ENCODE measurements at places on chromosomes 13 and 19.

DNA sequence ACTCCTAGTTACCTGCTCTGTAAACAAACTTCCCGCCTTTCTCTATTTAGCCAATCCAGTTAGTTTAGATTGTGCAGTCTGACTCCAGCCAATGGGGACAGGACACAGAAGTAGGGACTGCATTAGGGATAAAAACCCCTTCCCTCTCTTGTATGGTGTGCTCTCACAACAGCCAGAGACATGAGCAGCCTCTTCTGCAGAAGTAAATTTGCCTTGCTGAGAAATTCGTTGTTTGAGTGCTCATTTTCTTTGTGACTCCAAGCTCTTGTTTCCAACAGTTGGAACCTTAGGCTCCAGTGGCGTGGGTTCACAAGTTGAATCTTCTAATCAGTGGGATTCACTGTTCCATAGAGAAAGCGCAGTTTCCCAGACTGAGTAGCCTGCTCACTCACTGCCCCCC, 66.1 kb downstream of the ZNF93 start:
- no peak for DNase-seq

GRCh38 chr13:29905845-29906244, 55.4 kb upstream of the UBL3 start:
- no peak for DNase-seq

GRCh38 chr13:73995736-73996135, 138.5 kb downstream of the KLF12 start:
- DNase-seq, result no peak

GRCh38 chr13:111184458-111185401, 69.6 kb downstream of the ARHGEF7 start:
- peak; percentile 54 for DNase-seq

DNA sequence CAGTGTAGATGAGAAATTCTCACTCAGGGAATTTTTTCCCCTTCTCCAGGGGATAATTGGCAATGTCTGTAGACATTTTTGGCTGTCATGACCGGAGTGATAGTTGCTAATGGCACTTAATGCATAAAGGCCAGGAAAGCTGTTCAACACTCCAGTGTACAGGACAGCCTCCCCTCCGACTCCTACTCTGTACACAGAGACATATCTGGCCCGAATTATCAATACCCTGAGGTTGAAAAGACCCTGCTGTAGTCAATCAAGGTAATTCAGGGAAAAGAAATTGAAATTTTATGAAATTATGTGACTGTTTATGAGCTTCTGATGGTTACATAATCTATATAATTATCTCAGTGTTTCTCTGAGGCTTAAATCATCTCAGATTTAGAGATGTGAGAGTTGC, 720.7 kb downstream of the OLFM4 start:
- DNase-seq, result no peak

GRCh38 chr19:34960103-34960805, 3.8 kb downstream of the ZNF792 start:
- DNase-seq, result no peak

GRCh38 chr19:58558066-58558622, at the start of gene UBE2M:
UBE2M (minus strand) TSS chr19:58558611; CDS start chr19:58558381, 230 bp downstream.
- no peak for DNase-seq

GRCh38 chr13:98746968-98747367, 5.5 kb downstream of the SLC15A1 start:
- no peak for DNase-seq

GRCh38 chr19:35843676-35844481, 8.4 kb downstream of the NPHS1 start:
- peak; percentile 9 for DNase-seq

GRCh38 chr13:113591750-113592149, 7.2 kb downstream of the TFDP1 start:
- DNase-seq, result no peak

DNA sequence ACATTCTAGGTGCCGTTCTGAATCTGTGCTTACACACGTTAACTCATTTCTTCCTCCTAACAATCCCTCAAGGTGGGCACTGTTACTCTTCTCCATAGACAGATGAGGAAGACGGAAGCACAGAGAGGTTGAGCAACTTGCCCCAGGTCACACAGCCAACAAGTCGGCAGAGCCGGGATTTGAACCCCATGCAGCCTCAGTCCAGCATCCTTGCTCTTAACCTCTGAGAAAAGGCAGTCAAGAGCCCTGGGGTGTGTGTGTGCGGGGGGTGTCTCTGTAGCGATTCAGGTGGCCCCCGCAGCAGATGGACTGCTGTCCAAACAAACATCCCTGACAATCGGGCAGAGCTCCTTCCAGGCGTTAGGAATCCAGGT, 6.3 kb downstream of the PTPRS start:
- DNase-seq, result no peak

- DNase-seq, result no peak
These were observed 158.7 kb downstream of the SLC7A1 start for GRCh38 chr13:29436721-29437280.

DNA sequence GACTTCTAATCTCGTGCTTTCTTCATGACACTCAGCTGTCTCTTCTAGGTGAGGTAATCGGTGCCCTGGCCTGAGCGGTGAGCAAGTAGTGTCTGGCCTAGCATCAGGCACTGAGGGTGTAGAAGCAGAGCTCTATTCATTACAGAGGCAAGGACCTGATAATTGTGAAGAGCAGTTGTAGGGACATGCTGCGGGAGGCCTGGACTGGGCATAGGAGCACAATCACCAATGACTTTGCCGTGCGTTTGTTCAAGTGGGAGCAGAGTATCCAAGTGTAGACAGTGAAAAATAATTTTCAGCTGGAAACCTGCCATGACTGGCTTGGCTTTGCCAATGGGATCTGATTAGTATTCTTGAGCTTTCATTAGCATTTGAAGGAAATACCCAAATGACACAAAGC, 32.1 kb upstream of the DCLK1 start:
- no peak for DNase-seq

DNA sequence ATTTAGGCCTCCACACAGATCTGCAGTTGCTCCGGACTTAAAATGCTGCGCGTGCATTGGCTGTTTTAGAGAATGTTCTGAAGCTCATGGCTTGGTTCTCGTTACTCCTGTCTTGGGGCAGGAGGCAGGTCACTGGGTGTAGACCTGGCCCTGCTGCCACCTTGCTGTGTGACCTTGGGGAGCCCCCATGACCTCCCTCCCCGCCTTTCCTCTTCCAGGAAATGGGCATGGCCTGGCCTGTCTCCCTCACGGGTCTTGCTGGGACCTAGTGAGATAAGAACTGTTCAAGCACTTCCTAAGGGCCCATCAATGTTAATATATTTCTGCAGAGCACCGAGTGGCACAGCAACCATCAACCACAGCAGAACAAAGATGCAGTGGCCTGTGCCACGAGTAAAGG, 49.4 kb downstream of the KLF2 start:
- DNase-seq, result no peak

GRCh38 chr19:17078920-17079709, 3.5 kb downstream of the MYO9B start:
- DNase-seq, result no peak

DNA sequence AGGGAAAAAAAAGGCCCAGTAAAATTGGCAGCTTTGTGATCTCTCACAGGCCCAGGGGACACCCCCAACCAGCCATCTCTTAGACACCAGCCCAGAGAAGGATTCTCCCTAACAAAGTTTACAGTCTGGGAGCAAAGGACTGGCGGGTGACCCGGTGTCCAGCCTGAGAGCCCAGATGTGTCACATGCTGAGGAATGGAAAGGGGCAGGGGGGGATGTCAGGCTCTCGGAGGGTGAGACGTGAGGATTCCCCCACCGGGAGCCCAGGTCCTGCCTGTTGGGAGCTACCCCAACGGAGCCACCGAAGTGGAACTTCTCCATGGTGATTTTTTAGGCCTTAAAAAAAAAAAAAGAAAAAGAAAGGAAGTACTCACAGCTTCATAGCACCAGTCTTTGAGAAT, 4.8 kb upstream of the CTXN1 start:
- DNase-seq, result no peak

GRCh38 chr13:40920826-40921225, 98.3 kb downstream of the ELF1 start:
- no peak for DNase-seq

GRCh38 chr13:21826214-21827015, 155.5 kb downstream of the FGF9 start:
- DNase-seq, result no peak

DNA sequence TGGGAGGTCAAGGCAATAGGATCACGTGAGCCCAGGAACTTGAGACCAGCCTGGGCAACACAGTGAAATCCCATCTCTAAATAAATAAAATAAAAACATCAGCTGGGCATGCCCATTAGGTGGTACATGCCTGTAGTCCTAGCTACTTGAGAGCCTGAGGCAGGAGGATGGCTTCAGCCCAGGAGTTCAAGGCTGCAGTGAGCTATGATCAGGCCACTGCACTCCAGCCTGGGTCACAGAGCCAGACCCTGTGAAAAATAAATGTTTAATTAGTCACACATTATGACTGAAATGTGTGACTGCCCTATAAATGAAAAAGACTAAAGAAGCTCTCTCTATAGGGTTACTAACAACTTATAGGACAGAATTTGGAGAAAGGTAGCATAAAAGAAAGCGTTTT, 37.7 kb downstream of the USP12 start:
- no peak for DNase-seq

DNA sequence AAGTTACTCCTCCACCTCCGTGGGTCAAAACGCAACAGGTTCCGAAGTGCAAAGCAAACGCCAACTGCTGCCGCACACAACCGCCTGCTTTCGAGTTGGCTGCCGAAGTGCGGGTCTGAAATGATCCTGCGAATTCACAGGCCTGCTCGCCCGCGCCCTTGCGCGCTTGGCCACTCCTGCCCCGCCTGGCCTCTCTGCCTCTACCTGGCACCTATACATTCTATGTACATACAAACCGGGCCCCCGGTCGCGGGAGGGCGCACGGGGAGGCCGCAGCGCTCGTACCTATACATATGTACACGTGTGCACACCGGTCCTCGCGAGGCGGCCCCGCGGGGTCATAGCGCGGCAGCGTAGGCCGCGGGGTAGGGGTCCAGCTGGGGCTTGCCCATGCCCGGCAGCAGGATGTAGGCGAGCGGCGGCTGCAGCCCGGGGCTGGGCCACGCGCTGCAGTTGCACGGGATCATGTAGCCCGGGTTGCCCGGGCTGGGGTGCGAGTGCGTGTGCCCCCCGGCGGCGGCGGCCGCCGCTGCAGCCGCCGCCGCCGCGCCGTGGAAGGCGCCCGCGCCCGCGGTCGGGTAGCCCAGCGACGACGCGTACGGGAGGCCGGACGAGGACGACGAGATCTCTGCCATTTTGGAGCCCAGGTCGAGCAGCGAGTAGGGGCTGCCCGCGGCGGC, 1.3 kb downstream of the SOX21 start:
- peak; percentile 26 for DNase-seq

GRCh38 chr13:27619093-27619727, 1.1 kb downstream of the LNX2 start:
- DNase-seq, result no peak

DNA sequence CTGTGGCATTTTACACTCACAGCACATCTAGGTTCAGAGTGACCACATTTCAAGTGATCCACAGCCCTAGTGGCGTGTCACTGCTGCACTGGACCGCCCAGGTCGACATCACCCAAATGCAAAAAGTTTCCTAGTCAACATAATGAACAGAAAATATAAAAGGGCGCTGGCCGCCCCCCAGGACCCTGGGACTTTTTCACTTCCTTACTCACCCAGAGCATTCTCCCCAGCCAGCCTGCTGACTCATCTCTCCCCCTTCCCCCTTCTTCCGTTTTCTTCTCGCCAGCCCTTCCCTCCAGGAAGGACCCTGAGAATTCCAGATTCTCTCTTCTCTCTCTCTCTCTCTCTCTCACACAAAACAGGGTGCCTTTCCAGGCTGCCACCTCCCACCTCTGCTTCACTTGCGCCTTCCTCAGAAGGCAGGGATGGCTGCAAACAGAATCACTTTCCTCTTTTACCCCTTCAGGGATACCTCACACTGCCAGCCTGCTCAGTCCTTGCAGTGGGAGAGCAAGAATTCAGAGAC, 21.0 kb upstream of the GRWD1 start:
- DNase-seq, result no peak

DNA sequence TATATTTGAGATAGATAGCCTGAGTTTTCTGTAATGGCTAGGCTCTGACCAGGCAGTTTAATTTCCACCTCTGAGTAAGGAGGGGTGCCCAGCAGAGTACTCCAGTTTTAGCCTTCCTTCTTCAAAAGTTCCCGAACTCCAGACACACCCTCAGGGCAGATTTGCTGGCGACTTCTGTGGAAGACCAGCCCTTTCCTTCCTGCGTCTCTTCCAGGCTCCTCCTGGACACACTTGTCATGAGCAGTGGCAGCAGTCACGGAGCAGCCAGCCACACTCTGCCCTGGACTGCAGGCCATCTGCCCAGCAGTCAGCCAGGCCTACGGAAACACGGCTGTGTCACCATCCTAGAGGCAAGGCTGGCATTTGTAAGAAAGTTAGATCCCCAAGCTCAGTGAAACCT, 6.6 kb upstream of the FLT1 start:
- DNase-seq, result no peak

GRCh38 chr13:75669706-75670105, 33.6 kb downstream of the LMO7 start:
- DNase-seq, result no peak

GRCh38 chr13:77388944-77389624, 62.2 kb upstream of the MYCBP2 start:
- no peak for DNase-seq

DNA sequence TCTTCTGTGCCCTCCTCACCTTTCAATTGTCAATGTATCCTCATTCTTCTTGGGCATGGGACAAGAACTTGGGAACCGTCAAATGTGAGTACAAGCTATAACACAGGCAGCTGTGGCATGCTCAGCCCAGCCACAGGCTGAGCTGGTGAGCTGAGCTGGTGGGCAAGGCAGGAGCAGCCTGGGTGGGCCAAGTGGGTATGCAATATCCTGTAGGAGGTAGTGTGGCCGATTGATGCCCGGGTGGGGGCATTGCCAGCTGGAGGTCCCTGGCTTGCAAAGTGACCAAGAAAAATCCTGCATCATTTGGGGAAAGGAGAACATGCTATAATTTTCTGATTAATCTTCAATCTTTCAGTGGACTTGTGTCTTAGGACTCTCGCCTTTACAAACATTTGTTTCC, 507.2 kb upstream of the SLC10A2 start:
- no peak for DNase-seq

GRCh38 chr13:41696163-41697003, 239.0 kb downstream of the RGCC start:
- no peak for DNase-seq

DNA sequence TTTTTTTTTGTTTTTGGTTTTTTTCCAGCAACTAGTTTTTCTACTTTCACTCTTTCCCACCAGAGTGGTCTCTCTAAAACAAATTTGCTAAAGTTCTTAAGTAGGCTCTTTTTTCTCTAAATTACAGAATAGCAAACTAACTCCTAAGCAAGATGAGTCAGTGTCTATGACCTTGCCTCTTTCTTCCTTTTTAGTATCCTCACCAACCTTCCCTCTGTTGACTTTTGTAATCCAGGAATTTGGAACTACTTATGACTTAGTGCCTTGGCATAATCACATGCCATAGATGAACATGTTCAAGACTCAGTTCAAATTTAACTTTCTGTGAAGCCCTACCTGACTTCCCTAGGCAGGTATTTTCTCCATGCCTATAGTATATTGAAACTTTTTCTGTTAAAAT, 32.3 kb upstream of the AKAP11 start:
- no peak for DNase-seq

GRCh38 chr19:38395381-38396114, 7.1 kb downstream of the SPRED3 start:
- DNase-seq, result peak; percentile 20

Measured in NCI-H2171 (cell line).